ENCODE measurements at places on chromosomes 2 and 18.

DNA sequence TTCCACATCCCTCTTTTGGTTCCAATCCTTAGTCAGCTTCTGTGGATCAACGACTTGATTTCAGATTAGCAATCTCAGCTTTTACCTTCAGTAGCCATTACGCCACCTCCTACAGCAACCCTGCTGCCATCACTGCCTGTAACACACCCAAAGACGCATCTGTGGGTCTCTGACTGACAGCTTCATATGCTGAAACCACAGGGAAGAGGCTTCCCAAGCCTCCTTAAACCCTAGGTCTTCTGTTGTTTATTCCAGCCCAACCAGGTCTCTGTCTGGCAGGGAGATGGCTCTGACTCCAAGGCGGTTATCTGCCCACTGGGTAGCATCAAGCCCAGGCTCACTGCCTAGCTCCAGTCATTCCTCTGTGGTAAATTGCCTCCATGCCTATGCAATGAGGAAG, 28.6 kb upstream of the TRIB2 start:
- no peak for DNase-seq

DNA sequence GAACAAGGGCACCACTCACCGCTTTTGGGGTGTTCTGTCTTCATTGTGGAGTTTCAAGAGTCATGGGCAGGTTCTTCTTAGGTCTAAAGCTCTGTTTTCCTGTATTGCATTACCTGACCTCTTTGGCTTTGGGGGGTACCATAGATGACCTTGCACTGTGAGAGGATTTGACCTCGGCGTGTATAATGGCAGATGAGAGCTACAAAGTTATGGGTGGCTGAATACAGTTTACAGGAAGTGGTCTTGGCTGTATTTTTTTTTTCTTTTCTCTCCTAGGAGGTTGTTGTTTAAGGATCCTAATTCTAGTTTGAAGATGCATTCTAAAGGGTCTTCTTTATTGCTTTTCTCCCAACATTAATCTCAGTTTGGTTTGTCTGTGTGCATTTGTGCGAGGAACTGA, 11.5 kb downstream of the GAL3ST2 start:
- no peak for DNase-seq

DNA sequence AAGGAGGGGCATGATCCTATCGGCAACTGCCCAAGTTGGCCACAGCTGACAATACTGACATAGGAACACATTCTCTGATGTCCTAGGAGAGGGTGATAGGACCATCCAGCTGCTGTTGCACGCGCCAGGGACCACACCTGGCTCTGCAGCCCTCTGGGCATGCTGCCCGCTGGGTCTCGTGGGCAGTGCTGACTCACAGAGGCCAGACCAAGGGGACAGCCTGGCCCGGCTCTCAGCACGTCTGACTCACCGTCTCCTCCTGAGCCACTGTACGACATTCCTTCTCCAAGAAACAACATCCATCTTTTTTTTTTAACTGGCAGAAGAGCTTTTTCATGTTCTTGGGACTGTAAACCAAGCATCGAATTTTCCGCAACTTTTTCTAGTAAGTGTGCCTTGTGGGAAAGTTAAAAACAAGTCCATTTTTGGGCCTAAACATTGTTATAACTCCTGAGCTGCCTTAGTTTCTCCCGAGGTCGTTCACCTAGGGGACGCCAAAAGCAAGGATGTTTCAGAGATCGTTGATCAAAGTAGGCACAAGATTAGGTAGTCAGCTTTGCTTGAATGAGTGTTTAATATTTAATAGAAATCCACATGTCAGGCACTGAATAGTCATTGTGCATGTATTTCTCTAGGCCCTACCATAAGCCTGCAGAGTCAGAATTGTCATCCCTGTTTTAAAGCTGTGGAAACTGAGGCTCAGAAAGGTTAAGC, 100.3 kb downstream of the TTC32 start:
- DNase-seq, result no peak

- DNase-seq, result no peak
Measured at GRCh38 chr2:108165729-108166128, 74.0 kb upstream of the SULT1C3 start.

GRCh38 chr2:209591021-209591420, 167.2 kb downstream of the MAP2 start:
- DNase-seq, result no peak

- no peak for DNase-seq
Measured at GRCh38 chr2:102540882-102541281, 67.9 kb downstream of the SLC9A4 start.

DNA sequence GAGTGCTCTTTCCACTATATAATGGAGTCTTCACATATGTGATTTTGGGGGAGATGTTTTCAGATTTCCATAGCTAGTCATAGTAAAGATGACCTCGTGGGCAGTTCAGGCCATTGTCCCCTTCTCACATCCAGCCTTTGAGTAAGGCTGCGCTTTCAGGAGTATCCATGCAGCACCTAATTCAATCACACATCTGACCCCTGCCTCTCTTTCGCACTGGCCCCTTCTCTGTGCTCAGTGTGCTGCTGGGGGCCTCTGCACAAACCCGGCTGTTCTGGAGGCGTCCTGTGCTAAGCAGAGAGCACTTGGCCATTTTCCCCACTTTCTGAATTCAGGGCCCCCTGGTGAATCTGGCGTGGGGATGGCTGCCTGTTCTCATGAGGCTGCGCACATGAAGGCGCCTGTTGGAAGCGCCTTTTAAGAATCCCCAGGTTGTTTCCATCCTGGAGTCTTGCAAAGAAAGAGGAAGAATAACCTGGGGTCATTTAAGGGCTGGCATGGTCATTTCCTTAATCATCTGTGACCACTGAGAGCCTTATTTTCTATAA, 96.0 kb upstream of the ALPP start:
- no peak for DNase-seq

GRCh38 chr18:62778976-62779869, 63.9 kb downstream of the PHLPP1 start:
- DNase-seq, result no peak

- no peak for DNase-seq
Measured at GRCh38 chr2:227347117-227347516, 22.1 kb downstream of the MFF start.

GRCh38 chr18:6745504-6746031, 16.1 kb downstream of the ARHGAP28 start:
- no peak for DNase-seq
